ENCODE measurements at places on chromosomes 3 and 15. TPM values are rescaled to one million over a fixed set of nuclear protein-coding genes. Genes with fewer than 3 reads are reported as not detected.

- DNase-seq: no peak
Observed at GRCh38 chr15:78981532-78982313, 36.9 kb upstream of the CTSH start.

DNA sequence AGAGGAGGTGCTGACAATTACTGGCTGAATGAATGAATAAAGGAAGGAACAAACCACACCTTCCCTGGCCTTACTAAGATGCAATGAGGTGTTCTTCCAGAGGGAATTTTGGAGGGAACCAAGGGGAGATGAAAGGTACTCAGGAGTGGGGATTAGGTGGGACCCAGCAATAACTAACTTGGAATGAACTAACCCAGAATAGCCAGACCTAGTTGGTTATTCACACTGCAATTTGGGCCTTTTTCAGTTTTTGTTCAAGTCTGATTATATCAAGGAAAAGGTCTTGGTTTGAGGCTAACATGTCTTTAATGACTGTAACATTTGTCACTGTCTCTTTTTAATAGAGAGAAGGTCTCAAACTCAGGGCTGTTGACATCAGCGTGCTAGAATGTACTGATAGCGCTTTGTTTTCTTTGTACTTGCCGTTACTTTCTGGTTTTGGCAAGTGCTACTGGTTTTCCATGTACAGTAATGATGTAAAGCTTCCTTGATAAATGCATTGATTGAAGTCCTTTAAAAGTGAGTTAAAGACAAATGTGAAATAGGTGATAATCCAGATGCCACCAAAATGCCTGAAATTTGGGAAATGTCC is 3.2 kb upstream of the PLXND1 start:
- DNase-seq: no peak

DNA sequence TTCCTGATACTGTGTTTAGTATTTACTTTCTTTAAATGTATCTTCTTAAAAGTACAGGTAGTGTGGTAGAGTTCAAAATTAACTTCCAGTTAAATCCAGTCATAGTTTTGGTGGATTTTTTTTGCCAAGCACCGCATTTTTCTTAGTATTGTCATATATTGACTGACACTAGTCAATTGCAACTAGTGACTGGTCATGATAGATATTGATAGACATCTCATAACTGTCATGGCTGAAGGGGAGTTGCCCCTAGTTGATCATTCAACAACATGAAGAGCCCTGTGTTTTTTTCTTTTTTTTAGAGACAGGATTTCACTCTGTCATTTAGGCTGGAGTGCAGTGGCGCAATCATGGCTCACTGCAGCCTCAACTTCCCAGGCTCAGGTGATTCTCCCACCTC is 22.1 kb downstream of the RAB8B start:
- DNase-seq: no peak

- DNase-seq: no peak
Observed at GRCh38 chr15:31461911-31462480, 135.4 kb downstream of the KLF13 start.

- no peak for DNase-seq
Observed at GRCh38 chr3:177594096-177594495, 396.8 kb upstream of the TBL1XR1 start.

- no peak for DNase-seq
Observed at GRCh38 chr3:43699864-43700263, 9.1 kb downstream of the ABHD5 start.

DNA sequence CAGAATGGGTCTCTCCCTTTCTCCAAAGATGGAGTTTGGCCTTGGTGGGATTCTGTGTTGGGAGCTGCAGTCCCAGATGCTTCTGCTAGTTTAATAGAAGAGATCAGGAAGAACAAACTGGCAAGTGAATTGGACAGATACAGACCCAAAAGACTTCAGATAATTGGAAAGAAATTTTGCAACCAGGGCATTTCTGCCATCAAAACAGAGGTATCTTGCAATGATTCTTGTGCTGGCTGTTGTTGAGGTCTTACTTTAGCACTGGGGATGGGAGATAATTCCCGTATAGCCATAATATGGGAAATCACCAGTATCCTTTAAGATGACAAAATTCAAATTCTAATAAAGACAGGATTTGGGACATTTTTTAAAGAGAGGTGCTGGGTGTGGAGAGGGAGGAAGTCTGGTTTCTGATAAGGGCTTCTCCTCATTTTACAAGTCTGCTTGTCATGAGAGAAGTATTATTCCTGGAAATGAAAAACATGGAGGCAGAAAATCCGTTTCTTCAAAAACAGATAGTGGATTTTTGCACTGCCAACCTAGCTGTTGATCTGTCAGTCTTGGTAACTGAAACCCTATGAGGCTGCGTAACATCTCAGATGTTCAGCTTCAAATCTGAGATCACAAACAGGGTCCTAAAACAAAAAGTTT is 40.1 kb downstream of the FNDC3B start:
- no peak for DNase-seq

- DNase-seq: no peak
Observed at GRCh38 chr15:52520421-52520820, 8.3 kb downstream of the MYO5A start.

GRCh38 chr3:140207541-140207940 is 272.6 kb downstream of the CLSTN2 start:
- DNase-seq: no peak

- no peak for DNase-seq
Observed at GRCh38 chr3:171282041-171282440, 178.2 kb downstream of the TNIK start.

DNA sequence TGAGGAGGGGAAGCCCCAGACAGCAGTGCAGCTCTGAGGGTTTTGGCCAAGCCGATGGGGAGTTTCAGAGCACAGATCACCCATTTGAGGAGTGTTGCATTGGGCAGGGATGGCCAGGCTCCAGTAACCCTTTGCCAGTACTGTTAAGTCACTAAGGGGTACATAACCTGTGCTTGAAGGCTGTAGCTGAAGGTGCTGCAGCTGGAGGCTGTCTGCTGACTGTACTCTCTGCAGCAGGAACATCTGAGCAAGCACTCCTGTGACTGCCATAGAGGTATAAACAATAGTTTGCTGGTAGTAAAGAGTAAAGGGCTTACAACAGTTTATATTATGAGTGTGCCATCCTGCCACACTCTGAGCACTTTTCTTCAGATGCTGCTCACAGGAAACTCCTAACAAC is 297.8 kb downstream of the EPHA3 start:
- no peak for DNase-seq

DNA sequence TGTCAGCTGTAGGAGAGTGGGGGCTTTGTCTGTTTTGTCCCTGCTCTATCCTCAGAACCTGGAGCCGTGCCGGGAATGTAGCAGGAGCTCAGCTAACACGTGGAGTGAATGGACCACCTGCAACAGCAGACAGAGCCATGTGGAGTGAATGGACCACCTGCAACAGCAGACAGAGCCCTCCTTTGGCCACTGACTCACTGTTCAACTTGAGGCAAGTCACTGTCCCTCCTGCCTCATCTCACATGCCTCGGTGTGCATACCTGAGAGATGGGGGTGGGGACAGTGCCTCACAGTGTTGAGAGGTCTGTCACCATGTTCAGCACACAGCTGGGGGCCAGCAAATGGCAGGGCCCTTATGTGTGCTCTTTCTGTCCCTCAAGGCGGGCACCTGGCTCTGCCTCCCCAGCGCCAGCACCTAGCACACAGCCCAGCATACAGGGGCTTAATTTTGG is 27.9 kb downstream of the FEM1B start:
- no peak for DNase-seq

- no peak for DNase-seq
Observed at GRCh38 chr3:84961011-84961410, 2.2 kb downstream of the CADM2 start.

- DNase-seq: no peak
Observed at GRCh38 chr3:26515351-26515750, 107.2 kb upstream of the LRRC3B start.

GRCh38 chr15:78641102-78641748 is at the start of gene CHRNB4:
Gene CHRNB4, minus strand, starts transcription at chr15:78641210. Its CDS starts 77 bp downstream, at chr15:78641133.
- peak; percentile 47 for DNase-seq

GRCh38 chr3:134640872-134641470 is 9.9 kb downstream of the KY start:
- no peak for DNase-seq

DNA sequence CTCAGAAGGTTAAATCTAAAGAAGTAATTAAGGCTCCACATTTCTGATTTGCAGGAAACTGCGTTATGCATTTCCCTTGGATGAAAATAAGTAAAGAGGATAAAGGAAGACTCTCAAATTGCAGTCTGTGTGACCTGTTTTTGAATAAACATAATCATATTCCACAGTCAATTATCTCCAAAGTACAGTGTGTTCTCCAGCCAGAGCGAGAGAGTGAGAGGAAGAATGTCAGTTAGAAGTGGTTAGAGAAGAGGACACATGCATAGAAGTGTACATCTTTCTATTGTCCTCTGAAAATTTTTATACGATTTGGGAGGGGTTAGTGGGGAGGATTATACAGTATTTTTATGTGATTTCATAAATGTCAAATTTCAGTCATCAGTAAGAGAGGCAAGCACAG is 487.1 kb downstream of the LPP start:
- DNase-seq: no peak

GRCh38 chr15:68300115-68300940 is 22.8 kb downstream of the FEM1B start:
- DNase-seq: no peak

DNA sequence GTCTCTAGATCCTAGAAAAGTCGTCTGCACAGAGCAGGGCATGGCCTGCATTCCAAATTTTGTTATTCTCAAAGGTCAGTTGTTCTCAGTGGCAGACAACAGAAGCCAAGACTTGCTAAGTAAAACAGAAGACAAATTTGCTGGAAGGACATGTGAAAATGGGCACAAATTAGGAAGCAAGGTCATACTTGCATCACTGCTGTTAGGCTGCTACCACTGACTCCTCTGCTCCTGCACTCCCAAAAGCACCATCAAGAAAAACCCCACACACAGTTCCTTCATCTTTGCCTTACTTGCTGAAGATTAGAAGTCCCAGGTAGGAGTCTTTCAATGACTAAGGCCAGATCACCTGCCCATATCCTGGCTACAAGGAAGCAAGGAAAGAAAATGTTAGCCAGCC is 69.9 kb upstream of the ATP2C1 start:
- DNase-seq: no peak

GRCh38 chr3:176562331-176562730 is 635.0 kb downstream of the TBL1XR1 start:
- no peak for DNase-seq

DNA sequence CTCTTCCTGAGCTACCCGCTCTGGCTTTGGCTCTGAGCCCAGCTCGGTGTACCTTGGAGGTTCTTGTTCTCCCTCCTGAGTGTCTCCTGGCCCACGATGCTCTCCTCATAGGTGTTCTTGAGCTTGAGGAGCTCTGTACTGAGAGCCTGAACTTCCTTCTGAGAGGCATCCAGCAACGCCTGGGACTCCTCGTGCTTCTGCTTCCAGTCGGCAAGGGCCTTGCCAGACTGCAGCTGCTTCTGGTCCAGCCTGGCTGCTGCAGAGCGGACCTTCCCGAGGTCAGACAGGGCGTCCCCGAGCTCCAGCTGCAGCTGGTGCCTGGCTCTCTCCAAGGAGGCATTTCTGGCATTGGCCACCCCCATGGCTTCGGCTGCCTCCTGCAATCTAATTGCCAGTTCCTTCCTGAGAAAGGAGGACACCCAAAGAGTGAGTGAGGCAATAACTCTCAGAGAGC is 99.8 kb downstream of the MYH15 start:
- DNase-seq: no peak

GRCh38 chr15:48354694-48355303 is 23.6 kb downstream of the DUT start:
- DNase-seq: no peak

GRCh38 chr3:99394831-99395778 is 243.3 kb upstream of the COL8A1 start:
- no peak for DNase-seq

- no peak for DNase-seq
Observed at GRCh38 chr3:45776301-45776595, 20.1 kb downstream of the SLC6A20 start.

- no peak for DNase-seq
Observed at GRCh38 chr3:13618836-13619235, 69.9 kb downstream of the FBLN2 start.

GRCh38 chr3:24355806-24356205 is 138.8 kb downstream of the THRB start:
- DNase-seq: no peak

- no peak for DNase-seq
Observed at GRCh38 chr3:59300733-59301132, 250.9 kb upstream of the CFAP20DC start.

DNA sequence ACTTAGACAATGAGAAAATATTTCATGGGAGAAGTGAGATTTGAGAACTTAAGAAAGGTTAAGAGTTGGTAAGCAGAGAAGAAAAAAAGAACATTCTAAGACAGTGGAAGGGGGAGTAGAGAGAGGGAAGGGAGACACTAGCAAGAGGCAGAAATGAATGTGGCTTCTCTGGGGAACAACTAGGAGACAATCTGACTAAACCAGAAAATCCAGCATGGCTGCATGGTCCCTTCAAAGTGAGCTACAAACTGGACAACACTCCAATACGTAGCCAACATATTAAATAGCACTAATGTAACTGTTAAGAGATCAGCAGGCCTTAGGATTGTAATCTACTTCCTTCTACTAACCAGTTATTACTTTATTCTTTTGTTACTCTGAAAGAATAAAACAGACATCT is 89.7 kb downstream of the NR1I2 start:
- DNase-seq: no peak

GRCh38 chr3:174767853-174768382 is 91.2 kb upstream of the NAALADL2 start:
- no peak for DNase-seq

The LINGO1 gene
- polyA plus RNA-seq: 0.75 TPM

The FSIP1 gene
- polyA plus RNA-seq: 0.37 TPM

The GP5 gene
- 0.64 TPM for polyA plus RNA-seq

The SAXO2 gene
- polyA plus RNA-seq: 6.0 TPM

The SLC9A9 gene
- 21.2 TPM for polyA plus RNA-seq

The RHOV gene
- 15.3 TPM for polyA plus RNA-seq

The TMEM212 gene
- polyA plus RNA-seq: not detected

The UROC1 gene
- polyA plus RNA-seq: 0.07 TPM

The NR2F2 gene
- polyA plus RNA-seq: 11.9 TPM

All from thymus (tissue), 14 donors.